ENCODE measurements at places on chromosomes 6 and 20.

GRCh38 chr20:59207235-59207634 is 43.6 kb downstream of the ZNF831 start:
- no peak for DNase-seq

DNA sequence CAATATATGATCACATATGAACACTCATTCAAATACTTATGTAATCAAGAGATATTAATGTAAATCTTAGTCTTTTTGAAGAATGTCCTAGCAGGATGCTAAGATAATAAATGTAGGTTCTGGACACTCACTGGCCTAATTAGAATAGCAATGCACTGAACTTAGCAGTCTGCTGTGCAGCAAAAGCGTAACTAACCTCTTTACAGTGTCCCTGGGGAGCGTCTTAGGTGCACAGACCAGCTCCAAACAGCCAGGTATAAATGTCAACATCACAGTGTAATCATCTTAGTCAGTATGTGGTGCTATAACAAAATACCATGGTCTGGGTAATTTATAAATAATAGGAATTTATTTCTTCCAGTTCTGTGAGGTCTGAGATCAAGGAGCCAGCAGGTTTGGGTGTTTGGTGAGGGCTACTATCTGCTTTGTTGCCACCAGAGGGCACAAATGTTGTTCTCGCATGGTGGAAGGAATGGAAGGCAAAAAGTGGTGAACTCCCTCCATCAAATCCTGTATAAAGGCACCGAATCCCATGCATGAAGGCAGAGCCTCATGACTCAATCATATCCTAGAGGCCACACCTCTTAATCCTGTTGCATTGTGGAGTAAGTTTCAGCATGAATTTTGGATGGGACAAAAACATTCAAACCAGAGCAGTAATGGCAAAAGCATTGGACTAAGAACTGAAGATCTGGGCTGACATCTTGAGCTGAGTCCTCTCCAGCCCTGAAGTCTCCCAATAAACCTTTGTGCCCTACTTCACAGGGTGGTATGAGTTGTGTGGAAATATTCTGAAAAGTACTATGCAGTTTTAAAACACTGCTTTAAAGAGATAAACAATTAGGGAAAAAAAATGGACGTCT is 41.8 kb upstream of the FOXO3 start:
- DNase-seq: no peak

DNA sequence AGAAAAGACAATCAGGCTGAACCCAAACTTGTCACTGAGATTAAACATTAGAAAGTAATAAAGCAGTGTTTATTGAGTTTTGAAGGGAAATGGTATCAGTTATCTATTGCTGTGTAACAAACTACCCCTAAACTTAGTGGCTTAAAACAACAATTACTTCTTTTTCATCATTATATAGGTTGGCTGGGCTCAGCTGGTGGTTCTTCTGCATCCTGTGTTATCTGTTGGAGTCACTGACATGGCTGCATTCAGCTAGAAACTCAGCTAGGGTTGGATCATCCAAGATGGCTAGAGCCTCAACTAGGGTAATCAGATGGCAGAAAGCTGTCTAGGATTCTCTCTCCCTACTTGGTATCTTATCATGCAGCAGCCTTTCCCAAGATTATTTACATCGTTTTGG is 12.5 kb upstream of the RIN2 start:
- DNase-seq: no peak

DNA sequence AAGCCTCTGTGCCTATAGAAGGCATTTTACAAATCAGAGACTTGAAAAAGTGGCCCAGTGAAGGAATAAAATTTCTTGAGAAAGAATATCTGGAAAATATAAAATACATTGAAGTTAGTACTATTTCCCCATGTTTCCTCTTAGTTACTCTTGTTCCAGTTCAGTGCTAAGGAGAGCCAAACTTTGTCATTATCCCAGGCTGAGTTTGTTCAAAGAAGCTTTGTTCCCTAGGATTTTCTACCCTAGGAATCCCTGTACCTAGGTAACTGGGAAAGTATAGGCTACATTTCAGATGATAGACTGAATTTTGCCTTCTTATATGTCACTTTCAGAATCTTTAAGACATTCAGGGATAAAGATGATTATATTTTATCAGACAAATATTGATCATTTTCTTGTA is 1395.7 kb upstream of the MAP3K7 start:
- DNase-seq: no peak

DNA sequence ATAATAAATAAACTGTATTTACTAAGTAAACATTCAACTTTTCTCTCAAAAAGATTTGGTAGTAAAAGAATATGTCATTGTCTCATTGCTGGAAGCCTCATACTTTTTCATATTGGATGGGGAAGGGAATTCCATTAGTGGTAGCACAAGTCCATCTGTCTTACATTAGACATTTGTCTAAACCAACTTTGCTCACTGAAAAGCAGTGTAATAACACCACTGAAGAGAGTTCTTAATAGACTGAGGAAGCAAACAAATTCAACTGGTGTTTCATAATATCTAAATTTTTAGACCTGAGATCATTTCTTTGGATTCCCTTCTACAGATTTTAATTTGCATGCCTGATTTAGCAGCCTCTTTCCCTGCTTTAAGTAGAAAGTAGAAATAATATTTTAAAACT is 62.7 kb downstream of the PLCB1 start:
- DNase-seq: no peak

DNA sequence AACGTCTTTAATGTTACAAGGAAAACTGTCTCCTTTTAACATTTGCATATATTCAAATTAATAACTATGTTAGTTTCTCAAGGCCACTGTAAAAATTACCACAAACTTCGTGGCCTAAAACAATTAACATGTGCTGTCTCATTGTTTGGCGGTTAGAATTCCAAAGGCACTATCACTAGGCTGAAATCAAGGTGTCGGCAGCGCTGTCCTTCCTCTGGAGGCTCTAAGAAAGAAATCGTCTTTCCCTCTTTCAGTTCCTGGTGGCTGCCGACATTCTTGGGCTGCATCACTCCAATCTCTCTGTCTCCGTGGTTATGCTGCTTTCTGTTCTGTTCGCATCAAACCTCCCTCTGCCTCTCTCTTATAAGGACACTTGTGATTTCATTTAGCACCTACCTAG is 4.2 kb downstream of the TPD52L1 start:
- no peak for DNase-seq

DNA sequence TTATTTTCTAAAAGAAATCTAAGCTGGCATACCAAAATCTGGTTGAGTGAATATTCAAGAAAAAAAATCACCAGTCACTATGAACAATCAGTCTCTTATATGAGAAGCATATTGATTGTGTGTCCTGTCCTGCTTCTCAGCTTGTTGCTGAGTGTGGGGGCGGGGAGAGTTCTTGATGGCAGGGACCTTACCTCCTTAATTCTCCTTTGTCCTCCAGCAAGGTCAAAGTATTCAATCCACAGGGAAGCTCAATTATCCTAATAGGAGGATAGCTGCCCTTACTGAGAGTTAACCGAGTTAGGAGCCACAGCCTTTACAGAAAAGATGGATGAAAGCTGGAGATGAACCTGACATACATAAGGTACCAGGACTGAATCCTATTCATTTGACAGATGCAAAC is 154.0 kb downstream of the LY86 start:
- DNase-seq: peak; percentile 48

DNA sequence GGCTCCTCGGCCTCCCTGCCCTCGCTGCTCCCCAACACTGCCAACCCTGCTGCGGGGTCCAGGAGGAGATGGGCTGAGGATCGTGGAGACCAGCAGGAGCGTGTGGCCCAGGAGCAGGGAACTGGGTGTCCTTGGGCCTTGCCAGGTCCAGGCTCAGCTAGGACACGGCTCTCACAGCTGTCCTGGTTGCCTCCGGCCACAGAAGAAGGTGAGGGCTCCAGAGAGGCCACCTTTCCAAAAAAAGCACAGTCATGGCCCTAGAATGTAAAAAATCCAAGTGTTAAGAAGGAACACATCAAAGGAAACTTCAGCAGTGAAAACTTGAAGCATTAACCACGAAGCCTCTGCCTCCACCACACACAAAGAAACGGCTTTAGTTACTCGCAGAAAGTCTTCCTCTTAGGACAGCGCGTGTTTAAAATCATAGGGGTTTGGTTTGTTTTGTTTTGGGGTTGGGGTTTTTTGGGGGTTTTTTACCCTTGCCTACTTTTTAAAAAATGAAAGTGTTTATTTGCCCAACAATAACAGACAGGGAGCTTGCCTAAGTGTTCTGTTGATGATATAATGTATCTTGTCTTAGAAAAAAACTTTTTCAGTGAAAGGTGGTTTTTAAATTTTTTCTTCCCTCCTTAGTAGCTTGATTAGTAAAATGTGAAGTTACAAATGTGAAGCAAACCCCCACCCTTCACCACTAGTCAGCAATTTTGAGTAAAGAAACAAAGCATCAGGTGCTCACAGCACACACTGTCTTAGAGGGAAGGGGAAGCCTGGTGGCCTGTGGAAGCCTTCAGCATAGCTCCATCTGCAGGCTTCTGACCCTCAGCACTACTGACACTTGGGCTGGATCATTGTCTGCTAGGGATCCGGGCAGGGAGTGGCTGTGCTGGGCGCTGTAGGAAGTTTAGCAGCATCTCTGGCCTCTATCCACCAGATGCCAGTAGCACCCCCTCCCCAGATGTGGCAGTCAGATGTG is 60.0 kb downstream of the PTPN1 start:
- no peak for DNase-seq

GRCh38 chr20:43726333-43726732 is 469 bp downstream of the GTSF1L start:
- DNase-seq: no peak

GRCh38 chr6:108598305-108598863 is 37.7 kb downstream of the FOXO3 start:
- DNase-seq: no peak

- DNase-seq: peak; percentile 14
These were observed 155.2 kb upstream of the RIN2 start for GRCh38 chr20:19602675-19603375.

DNA sequence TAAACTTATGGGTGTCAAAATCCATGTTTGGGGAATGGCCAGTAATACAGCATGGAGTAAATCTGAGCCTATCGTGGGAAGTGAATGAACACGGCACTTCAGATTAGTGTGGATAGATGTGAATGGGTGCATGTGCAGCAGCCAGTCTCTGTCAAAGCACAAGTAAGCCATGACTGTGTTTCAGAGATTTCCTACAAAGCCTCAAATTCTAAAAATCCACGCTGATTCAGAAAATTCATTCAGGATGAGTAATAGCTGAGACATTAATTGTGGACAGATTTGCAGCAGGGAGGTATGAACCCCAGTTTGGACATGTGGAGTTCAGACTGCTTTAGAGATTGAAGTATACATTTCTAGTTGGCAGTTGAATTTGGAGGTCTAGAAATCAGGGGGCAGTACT is 115.1 kb downstream of the QKI start:
- DNase-seq: peak; percentile 35

- DNase-seq: no peak
These were observed 295.9 kb downstream of the NKAIN2 start for GRCh38 chr6:124099520-124099919.

- DNase-seq: no peak
These were observed 435.4 kb downstream of the BCKDHB start for GRCh38 chr6:80541886-80542285.

DNA sequence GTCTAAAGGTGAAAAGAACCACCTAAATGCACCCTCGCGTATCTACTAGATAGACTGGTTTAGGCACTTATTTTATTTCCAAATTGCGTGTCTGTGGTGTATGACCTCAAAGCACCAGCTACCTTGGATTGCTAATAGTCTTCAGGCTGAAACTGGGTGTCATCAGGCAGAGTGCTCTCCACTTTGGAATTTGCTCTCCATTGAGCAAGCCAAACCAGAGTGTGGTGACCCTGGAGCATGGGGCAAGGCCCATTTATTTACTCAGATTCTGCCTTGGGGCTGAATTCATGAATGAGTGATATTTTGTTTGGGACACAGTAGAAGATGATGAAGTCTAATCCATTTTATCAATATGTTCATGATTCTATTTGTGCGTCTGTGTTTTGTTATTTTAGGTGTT is 812.8 kb upstream of the SLC35B3 start:
- DNase-seq: no peak

DNA sequence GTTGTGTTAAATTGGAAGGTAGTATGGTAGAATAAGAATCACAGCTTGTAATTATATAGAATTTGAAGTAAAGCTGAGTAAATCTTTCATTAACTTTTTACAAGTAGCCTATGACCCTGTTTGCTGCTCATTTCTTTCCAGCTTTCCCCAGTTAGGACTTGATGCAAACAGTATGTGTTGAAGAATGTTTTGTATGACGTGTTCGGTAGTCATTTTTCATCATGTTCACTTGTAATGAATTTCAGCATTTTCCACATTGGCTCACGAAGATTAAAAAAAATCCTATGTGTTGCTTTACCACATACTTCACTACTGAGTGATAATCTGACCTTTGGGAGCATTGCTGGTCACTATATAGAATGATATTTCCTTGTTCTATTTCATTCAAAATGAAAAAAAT is 162.4 kb downstream of the CDKAL1 start:
- no peak for DNase-seq

- no peak for DNase-seq
These were observed 398.4 kb downstream of the TBC1D32 start for GRCh38 chr6:120935908-120936307.

DNA sequence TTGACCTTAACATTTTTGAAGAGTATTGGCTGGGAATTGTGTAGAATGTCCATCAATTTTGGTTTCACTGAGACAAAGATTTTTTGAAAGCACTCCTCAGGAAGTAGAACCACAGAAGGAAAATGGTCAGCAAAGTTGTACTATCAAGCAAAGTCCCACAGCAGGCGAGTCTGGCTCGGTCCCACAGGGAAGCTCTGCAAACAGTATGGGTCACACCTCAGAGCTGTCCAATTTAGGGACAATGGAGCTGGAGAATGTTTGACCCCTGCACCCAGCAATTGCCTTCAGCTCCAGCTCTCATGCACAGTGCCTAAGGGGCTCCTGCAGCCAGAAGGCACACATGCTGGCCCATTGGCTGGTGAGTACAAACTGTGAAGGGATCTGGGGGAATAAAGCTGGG is 147.0 kb downstream of the MAFB start:
- DNase-seq: no peak

- DNase-seq: peak; percentile 67
These were observed 65.0 kb downstream of the FAM120B start for GRCh38 chr6:170371588-170371987.

- DNase-seq: no peak
These were observed 28.1 kb downstream of the TOX2 start for GRCh38 chr20:43942667-43943285.

GRCh38 chr6:26251354-26252076 is 113.5 kb upstream of the BTN3A2 start:
- peak; percentile 95 for DNase-seq

DNA sequence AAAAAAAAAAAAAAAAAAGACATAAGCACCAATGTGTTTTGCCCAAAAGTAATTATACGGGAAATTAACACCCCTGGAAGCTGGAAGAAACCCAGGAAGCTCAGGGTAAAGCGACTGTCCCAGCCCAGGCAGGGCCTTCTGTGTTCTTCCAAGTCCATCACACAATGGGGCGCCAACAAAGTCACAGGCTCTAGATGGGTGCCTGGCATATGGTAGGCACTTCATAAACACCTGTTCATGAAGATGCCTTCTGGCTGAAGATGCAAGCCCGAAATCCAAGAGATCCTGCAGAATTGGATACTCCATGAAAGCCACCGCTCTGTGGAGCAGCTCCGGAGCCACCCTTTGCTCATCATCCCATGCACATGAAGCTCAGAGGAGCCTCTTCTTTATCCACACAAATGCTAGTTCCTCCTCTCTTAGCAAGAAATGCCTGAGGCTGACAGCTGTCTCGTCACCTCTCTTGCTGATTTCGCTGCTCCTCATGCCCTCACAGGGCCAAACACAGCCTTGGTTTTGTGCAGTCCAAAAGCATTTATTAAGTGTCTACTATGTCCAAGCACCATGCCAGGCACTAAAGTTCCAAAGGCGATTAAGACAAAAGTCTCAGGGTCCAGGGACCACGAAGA is 76.6 kb downstream of the TRERF1 start:
- DNase-seq: no peak

Data from eye (tissue), 1 donor.